ENCODE measurements at places on chromosomes 6 and 20.

DNA sequence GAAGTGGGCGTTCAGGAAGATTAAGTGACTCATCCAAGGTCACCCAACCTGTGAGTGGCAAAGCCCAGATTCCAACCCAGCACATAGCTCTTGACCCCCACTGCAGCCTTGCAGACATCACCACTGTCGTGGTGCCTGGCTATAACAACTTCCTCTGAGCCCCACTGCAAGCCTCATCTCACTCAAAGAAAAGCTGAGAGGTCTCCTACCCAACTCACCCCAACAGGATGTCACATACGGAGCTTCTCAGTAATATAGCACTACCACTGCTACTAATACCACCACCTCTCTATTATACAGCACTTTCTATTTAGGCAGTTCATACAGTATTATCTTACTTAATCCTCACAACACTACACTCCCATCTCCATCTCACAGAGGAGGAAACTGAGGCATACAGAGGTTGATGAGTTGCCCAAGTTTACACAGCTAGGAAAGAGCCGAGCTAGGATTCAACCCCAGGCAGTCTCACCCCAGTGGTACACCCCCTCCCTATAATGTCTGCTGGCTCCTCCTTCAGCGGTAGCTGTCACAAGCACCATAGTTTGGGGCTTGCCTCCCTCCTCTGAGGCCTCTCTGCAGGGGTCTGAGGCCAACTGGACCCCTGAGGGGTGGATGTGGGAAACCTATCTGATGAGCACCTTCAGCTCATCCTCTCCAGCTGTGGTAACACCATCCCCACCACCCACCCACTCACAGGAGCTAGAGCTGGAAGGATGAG, 19.5 kb downstream of the TFEB start:
- no peak for DNase-seq

GRCh38 chr6:142291512-142291911, 10.3 kb upstream of the ADGRG6 start:
- DNase-seq, result no peak

DNA sequence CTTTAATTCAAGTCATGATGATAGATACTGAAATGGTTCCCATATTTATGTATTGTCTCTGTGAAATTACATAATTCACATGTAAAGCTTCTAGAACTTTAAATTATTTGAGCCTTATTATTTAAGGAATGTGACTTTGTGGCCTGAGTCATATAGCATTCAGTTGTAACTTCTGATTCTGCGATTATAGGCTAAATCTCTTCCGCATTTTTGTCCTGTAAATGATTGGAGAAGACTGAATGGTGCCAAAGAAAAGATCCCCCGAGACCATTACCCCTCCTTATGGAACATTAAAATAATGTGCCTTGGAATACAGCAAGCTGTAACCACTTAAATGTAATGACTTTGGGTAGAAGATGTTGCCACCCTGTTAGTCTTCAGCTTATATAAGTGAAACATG, 63.3 kb upstream of the MAP7 start:
- DNase-seq, result no peak

DNA sequence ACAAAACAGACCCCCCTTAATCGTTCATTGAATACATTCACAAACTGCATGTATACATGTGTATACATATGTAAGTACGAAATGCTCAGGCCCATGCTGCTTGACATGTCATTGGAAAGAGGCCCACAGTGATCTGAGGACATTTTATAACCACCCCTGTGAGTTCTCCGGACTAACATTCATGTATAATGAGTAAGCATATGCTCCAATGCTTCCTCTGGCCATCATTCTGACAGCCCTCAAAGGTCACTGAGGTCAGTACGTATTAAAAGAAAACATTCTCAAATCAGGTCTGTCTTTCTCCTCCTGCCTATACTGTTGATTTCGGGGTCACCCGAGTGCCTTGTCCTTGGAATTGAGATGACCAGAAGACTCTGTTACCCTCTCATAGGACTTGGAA, 54.9 kb downstream of the TENT5A start:
- DNase-seq, result peak; percentile 4

DNA sequence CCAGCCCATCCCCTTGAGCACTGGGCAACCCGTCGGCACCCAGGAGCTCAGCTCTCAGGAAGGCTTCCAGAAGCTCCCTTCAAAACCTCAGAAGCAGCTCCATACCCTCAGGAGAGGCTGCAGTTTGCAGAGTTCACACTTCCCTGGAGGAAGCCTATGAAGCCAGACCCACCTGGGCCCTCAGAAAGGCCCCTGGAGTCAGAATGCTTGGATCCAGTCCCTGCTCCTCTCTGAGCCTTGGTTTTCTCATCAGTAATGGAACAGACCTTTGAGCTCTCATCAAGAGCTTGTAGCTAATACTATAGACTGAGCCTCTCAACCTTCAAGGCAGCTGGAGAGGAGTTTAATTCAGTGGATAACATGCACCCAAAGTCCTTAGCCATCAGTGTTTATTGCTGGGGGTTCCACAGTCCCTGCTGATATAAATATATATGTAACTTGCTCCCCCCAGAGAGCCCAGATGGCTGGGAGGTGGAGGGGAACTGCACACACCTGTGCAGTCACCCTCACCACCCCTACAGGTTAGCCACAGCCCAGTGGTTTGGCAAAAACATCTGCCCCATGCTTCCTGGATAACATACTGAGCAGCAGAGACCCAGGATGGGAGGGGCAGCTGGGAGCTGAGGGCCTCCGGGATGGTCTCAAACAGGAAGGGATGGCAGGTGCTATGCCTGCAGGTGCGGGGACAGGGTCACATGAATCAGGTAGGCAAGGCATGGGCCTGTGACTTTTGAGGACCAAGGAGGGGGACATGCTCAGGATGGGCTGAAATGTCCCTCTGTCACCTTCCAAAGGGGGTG, 120.1 kb downstream of the SNX5 start:
- no peak for DNase-seq

GRCh38 chr20:9578594-9578993, 64.2 kb downstream of the LAMP5 start:
- no peak for DNase-seq

DNA sequence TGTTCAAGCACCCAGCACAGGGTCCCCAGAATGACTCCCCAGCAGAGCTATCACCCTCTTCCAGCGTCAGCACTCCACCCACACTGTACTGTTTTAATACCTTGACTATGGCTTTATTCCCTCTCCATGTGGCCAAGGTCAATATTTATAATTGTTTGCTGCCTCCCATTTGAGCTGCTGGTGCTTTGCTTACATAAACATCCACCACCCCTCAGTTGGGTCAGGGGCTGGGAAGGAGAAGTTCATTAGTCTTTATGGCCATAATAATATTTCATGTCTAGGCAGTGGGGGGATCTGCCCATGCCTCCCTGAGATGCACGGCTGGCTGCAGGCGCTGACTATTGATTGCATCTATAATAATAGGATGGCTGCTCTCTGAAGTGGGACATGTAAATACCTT, 41.8 kb upstream of the SAYSD1 start:
- no peak for DNase-seq

DNA sequence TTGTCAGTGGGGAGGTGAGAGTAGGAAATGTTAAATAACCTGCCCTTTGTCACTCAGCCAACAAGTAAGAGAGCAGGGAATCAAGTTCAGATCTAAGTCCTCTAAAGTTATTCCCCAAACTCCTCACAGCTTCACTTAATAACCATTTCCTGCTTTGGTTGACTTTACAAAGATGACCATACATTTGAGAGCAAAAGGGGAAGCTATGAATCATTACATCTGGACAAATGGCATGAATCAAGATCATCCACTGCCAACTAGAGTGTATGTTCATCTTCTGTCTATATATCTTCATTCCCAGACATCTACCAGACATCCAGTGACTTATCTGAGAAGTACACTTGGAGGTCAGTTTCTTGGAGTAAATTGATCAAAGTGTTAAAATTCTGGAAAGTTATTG, 15.1 kb upstream of the HIVEP2 start:
- DNase-seq, result no peak

- DNase-seq, result no peak
Observed at GRCh38 chr6:111663692-111664564, 58.2 kb upstream of the TRAF3IP2 start.

DNA sequence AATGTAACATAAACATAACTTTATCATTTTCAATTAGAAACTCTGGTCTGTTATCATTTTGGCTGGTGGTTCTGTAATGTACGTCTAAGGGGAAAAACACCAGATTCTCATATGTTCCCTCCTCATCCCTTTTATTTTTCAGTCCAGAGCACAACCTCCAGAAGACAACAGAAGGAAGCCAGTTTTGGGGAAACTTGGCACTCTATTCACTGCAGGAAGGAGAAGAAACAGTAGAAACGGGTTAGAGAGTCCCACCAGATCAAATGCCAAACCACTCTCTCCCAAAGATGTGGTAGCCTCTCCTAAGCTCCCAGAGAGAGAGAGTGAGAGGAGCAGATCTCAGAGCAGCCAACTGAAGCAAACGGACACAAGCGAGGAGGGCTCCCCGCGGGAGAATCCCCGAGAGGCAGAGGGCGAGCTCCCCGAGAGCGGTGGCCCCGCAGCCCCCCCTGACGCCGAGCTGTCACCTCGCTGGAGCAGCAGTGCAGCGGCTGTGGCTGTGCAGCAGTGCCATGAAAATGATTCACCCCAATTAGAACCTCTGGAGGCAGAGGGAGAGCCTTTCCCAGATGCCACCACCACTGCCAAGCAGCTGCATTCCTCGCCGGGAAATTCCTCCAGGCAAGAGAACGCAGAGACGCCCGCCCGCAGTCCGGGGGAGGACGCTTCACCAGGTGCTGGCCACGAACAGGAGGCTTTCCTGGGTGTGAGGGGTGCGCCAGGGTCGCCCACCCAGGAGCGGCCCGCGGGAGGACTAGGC, 117.8 kb downstream of the RTN4IP1 start:
- DNase-seq, result peak; percentile 81

DNA sequence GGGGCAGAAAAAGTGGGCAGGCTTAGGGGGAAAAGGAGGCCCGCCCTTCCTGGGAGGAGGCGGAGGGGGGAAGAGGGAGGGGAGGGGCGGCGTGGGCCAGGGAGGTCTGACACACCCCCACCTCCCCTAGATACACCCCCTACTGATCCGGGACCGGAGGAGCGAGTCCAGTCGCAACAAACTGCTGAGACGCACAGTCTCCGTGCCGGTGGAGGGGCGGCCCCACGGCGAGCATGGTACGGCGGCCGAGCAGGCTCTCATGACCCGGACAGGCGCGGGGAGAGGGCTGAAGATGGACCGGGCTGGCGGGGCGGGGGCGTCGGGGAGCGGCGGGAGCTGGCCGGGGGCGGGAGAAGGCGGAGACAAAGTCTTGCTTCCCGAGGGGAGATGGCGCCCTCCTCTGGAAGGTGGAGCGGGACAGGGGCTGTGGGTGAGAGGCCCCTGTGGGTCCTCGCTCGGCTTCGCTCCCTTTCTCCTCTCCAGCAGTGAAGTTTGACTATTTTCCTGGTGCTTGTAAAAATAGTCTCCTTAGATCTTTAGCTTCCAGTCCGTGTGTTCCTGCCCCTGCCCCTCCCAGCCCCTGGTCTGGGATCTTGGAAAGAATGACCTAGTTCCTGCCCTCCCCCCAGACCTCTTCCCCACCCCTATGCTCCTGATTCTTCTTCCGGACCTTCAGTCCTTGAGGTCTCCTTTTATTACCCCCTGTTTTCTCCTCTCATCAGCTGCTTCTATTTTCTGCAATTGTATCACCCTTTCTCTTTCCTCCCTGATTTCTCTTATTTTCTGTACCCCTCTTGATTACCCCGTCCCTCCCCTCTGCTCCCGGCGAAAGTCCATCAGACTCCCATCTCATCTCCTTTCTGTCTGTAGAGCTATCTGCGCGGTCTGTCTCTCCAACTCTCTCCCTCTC, 6.1 kb downstream of the SYNGAP1 start:
- peak; percentile 86 for DNase-seq

GRCh38 chr20:11083841-11084240, 410.0 kb upstream of the JAG1 start:
- no peak for DNase-seq
